ENCODE measurements at places on chromosomes 1 and 21.
A peak's percentile ranks its signal among the peaks of the same experiment; 100 is the strongest.

GRCh38 chr1:30166174-30166573 is 557.2 kb downstream of the MATN1 start:
- no peak for DNase-seq

DNA sequence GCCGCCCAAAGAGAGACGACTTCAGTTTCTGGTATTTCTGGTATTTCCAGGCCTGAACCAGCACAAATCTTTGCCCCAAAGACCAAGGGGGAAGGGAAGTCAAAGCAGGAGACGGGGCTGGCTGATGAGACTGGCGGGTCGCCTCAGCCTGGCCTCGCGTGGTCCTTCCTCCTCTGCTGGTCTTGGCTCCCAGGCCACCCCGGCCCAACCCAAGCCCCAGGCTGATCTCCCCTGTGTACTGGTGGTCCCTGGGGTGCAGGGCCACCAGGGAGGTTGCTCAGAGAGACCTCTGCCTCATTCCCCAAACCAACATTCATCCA is 19.9 kb downstream of the WNT4 start:
- no peak for DNase-seq

GRCh38 chr1:167800251-167800650 is 78.5 kb downstream of the MPZL1 start:
- no peak for DNase-seq

- DNase-seq = no peak
Measured at GRCh38 chr1:97364086-97364485, 556.7 kb downstream of the DPYD start.

DNA sequence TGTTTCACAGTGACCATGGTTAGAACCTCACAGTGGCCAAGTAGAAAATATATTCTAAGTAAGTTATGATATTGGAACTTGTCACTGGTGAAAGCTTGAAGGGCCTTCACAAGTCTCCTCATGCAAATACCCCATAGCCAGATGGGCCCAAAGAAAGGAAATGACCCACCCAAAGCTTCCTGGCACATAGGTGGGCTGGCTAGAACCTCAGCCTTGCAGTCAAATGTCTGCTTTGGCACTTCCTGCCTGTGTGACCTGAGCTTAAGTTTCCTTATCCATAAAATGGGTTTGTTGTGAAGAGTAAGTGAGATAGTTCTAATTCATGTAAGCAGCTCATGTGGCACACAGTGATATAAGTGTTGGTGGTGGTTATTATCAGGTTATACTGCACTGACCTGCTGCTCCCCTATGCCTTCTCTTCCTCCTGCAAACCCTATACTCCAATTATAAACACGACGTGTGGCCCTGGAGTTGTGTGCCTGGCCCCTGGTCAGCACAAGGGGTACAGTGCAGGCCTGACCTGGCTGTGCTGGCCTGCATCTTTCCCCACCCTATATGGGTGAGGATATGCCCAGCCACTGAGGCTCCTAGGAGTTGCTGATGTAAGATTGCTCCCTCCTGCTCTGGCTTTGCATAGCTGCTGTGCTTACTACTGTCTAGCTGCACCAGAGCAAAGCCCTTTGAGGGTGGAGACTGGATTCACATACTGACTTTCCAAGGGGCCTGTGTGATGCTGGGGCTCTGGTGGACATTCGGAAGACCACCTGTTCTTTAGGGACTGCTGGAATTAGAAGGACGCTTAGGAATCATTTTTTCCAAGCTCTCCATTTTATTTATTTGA is 4.7 kb upstream of the SLFNL1 start:
- no peak for DNase-seq

- no peak for DNase-seq
Measured at GRCh38 chr21:36122977-36123376, 11.9 kb upstream of the CBR3 start.

DNA sequence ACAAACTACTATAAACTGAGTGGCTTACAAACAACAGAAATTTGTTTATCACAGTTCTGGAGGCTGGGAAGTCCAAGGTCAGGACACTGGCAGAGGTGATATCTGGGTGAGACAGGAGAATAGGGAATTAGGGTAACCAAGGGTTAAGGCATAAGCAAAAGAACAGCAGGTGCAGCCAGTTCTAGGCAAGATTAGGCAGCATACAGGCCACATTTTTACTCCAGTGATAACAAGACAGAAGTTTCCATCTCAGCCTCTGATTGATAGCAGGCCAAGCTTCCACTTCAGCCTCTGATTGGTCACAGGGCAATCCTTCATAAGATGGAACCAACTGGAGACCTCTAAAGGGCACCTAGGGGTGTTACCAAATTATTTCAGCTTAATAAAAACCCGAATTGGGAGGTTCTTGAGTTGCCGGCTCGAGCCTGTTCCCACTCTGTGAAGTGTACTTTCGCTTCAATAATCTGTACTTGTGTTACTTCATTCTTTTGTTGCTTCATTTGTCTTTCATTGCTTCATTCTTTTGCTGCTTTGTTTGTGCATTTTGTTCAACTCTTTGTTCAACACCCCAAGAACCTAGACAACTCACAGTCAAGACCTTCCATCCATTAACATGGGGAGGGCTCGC is 185.6 kb downstream of the TOMM20 start:
- no peak for DNase-seq

DNA sequence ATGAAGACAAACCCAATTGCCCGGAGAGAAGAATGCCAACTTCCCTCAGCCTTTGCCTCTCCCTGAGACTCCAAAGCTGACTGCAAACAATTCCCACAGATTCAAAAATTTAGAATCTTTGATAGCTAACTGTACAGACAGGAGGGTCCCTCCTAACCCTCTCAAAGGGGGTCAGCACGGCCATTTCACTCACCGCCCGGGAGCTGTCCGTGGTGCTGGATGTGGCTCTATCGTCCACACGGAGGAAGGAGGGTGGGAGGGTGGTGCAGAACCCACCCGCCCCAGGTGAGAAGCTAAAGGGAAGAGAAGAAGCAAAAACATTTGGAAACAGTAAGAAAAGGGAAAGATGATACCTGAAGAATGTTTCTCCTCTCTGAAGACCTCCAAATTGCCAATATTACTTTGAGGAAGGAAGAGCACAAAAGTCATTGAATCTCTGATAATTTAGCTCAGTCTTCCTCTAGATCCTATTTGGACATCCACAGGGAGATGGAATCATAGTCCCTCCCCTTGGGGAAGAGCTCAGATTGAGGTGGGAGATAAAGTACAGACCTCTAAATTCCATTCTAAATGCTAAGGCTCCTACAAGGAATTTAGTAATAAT is 45.6 kb downstream of the RHBG start:
- DNase-seq = peak; percentile 67

GRCh38 chr1:173714441-173714758 is 381 bp upstream of the KLHL20 start:
- DNase-seq = no peak

DNA sequence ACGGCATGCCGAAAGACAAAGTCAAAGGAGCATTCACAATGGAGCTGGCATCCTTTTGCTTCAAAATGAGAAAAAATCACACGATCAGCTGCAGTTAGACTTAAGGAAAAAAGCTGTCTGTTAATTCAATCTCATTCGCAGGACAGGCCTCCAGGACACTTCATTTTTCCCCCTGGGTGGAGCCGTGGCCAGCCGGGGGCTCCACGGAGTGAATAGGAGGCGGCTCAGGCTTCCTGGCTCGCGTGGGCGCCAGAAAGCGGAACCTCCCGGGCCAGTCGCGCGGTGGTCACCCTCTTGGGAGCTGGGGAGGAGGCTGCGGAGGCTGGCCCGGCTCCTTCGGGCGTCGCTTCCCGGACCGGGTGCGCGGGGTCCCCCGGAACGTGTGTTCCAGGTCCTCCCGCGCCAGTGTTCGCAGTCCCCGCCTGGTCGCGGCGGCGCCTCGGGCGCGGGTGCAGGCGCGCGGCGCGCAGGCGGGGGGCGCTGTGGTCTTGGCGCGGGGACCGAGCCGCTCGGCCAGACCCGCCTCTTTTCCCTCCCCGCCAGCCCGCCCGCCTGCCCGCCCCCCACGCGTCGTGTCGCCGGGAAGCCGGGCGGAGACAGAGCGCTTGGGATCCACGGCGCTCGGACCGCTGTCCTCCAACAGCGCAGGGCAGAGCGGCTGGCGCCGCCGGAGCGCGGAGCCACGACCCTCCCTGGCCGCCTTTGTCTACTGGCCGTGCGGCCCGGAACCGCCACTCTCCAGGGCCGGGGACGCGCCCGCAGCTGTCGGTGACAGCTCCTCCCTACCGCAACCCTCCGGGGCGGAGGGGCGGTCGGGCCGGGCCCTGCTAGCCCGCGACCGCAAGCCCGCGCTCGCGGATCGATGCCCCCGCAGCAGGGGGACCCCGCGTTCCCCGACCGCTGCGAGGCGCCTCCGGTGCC is at the start of gene RHOU:
TSS of gene RHOU (plus strand) at position 599 of the 921 bp plus-strand sequence. CDS start at position 863, 264 bp downstream.
- peak; percentile 73 for DNase-seq

GRCh38 chr1:16117369-16117768 is 38.5 kb downstream of the EPHA2 start:
- DNase-seq = no peak

GRCh38 chr1:200409203-200409760 is 554 bp downstream of the ZNF281 start:
- no peak for DNase-seq

DNA sequence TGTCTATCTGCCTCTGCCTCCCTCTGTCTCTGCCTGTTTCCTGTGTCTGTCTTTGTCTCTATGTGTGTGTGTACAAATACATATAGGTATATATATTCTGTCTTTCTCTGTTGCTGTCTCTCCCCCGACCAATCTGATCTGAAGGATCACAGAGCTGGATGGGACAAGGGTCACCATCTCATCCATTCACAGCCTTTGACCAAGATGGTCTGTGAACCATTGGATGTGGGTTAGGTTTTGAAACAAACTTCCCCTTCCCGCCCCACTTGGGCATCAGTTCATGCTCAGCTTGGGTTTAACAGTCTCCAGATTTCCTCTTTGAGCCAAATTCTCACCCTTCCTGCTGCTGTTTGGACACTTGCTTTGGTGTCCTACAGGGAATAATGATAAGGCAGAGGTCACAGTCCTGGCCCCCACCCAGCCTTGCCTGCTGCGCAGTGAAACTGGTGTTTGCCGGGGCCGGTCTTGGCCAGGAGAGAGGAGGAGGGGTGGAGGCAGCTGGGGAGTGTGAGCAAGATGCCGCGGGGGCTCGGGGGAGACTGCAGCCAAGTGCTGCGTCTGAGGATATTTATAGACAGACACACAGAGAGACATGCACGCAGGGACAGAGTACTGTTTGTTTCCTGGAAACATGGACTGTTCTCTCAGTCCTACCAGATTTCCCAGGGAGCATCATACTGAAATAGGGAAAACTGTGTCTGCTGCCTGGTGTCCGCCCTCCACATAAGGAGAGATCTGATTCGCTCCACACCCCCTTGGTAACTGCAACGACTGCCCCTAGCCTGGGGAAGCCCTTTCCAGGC is 27.0 kb upstream of the BTG2 start:
- peak; percentile 43 for DNase-seq

- DNase-seq = no peak
Measured at GRCh38 chr1:30888975-30889374, 19.6 kb downstream of the SDC3 start.

DNA sequence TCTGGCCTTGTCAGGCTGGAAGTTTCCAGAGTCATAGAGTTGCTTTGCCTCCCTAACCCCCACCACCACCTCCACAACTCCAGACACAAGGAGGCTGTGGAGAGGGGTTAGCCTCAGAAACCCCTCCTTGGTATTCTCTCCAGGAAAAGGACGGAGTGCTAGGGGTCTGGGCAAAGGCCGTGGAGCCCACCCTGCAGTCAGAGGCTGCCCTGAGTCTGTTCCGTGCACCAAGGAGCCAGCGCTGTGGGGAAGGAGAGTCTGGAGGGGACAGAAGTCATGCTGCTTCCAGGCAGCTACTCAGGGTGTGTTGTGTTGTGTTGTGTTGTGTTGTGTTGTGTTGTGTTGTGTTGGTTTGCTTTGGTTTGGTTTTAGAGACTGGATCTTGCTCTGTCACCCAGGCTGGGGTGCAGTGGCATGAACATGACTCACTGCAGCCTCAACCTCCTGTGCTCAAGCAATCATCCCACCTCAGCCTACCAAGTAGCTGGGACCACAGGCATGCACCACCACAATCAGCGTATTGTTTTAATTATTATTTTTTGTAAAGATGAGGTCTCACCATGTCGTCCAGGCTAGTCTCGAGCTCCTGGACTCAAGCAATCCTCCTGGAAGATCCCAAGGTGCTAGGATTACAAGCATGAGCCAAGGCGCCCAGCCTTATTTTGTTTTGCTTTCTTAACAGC is 122.2 kb upstream of the TMEM51 start:
- DNase-seq = no peak

- DNase-seq = no peak
Measured at GRCh38 chr1:178946855-178947676, 76.2 kb upstream of the ANGPTL1 start.

- no peak for DNase-seq
Measured at GRCh38 chr1:11057477-11057876, 2.3 kb downstream of the SRM start.

DNA sequence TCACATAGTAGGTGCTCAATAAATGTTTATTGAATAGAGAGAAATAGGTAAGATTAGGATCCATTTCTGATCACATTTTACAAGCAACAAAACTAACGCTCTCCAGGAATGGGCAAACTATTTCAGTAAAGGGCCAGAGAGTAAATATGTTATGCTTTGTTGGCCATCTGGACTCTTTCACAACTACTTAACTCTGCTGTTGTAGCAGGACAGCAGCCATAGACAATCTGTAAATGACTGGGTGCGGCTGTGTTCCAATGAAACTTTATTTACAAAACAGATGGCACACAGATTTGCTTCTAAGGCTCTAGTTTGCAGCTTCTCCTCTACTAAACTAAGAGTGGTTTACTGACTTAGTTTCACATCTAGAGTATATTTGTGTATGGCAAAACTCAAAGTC is 83.0 kb upstream of the BACH1 start:
- no peak for DNase-seq

- no peak for DNase-seq
Measured at GRCh38 chr1:226711976-226712741, 26.9 kb downstream of the ITPKB start.

DNA sequence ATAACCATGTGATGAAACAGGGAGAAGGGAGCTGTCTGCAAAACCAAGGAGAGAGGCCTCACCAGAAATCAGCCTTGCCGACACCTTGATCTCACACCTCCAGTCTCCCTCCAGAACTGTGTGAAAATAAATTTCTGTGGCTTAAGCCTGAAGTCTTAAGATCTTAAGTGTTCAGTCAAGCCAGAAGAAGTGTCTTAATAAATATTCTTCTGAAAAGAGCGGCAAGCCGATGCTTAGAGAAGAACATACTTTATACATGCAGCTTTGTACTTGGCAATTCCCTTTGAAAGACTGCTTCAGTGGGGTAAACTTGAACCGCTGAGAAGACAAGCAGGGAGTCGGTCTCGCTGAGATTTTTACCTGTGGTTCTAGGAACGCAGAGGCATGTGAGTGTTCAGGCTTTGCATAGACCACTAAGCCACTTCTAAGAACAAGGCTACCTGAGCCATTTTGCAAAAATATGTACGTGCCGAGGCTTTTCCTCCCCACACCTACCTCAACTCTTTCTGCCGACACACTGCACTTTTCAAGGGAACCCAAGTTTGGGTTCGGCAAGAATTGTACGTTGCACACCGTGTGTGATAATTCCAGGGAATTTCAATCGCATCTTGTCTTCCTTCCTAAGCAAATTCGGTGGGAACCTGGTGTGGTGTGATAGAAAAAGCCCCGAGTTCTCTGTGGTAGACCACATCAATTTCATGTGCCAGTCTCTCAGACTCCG is 3.4 kb downstream of the RUNX1 start:
- no peak for DNase-seq

GRCh38 chr1:211756471-211757020 is 74.0 kb downstream of the LPGAT1 start:
- no peak for DNase-seq

- DNase-seq = no peak
Measured at GRCh38 chr1:145871994-145872924, 13.4 kb upstream of the PIAS3 start.

GRCh38 chr1:7672864-7673263 is 98.2 kb upstream of the VAMP3 start:
- DNase-seq = no peak
